Fibroblast of the aortic adventitia (primary cell): ENCODE measurements at places on chromosomes 16 and 17. TPM values are rescaled to one million over a fixed set of nuclear protein-coding genes. Genes with fewer than 3 reads are reported as not detected.

- no peak for DNase-seq
Observed at GRCh38 chr16:31664683-31665482, 137.2 kb downstream of the AHSP start.

The CIITA gene
- total RNA-seq: 0.74 and 1.3 TPM in 2 replicates

- no peak for DNase-seq
Observed at GRCh38 chr17:29051194-29051593, 8.3 kb downstream of the PIPOX start.

The TBC1D26 gene
- 0.65 TPM in 1 of 2 replicates, not detected in the other for total RNA-seq

DNA sequence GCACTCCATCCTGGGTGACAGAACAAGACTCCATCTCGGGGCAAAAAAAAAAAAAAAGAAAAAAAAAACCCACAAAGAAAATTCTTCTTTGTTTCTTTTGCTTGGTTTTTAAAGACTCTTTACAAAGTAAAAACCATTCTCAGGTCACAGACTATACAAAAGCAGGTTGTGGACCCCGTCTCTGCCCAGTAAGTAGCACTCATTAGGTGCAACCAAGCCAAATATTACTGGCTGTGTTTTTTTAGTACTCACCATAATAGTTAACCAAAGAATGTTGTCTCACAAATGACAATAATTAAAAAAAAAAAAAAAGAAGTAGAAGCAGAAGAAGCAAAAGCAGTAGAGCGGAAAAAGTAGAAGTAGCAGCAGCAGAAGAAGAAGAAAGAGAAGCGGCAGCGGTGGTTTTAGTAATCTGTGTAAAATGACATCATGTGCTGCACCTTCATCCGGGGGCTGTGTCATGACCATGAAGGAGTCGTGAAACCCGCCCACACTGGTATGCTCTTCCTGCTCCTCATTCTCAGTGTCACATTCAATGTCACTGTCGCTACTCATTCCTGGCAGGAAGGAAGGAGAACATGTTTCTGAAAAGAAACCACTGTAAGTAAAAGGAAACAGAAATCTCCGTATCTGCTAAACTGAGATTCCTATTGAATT, 105.4 kb downstream of the TRIM37 start:
- DNase-seq: peak; percentile 35

The UBE2I gene
- 39.8 and 70.3 TPM in 2 replicates for total RNA-seq

The NHERF2 gene
- 11.5 and 26.3 TPM in 2 replicates for total RNA-seq

The CES1 gene
- total RNA-seq: 0.09 TPM in 1 of 2 replicates, not detected in the other

GRCh38 chr16:2003827-2004641, 5.6 kb downstream of the ZNF598 start:
- peak; percentile 71 for DNase-seq

DNA sequence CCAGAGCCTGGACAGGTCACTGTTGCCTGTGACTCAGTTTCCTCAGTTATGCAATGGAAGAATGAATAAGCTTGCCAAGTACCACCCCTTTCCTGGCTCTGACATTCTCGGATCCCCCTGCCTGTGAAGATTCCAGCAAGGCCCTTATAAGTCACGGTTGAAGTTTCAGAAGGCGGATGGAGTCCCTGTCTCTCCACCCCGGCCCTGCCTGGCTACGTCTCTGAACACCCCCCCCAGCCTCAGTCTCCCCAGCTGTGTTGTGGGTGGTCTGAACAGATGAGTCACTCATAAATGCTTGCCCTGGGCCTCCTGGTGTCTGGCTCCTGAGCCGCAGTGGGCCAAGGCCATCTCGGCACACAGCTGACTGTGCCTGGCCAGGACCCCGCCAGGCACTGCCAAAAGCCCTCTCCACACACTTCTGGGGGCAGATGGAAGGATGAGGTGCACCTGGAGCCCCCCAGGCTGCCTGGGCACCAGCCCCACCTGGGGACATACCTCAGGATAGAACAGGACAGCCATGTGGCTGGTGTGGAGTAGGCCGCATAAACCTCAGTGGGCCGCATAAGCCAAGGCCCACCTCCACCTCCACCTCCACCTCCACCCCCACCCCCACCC, 15.4 kb downstream of the VASN start:
- peak; percentile 69 for DNase-seq

- no peak for DNase-seq
Observed at GRCh38 chr17:42795061-42795460, 3.4 kb downstream of the COA3 start.

GRCh38 chr16:13453325-13453724, 466.6 kb upstream of the ERCC4 start:
- DNase-seq: no peak

DNA sequence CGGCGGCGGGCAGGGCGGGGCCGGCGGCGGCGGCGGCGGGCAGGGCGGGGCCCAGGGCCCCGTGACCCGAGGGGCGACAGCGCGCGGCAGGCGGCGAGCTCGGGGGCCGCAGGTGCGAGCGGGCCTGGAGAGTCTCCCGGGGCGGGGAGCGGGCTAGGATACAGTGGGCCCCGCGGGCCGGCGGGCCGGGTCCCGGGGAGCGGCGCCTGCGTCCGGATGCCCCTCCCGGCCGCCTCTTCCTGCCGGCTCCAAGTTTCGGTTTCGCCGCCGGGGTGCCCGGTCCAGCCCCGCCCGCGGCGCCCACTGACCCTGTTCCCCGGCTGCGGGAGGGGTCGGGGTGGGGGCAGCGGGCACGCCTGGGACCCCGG, at the start of gene RNF213:
Gene RNF213 (plus strand): TSS at position 62 of the 368 bp plus-strand sequence. CDS start 2,830 bp downstream, outside the sequence.
- DNase-seq: no peak

DNA sequence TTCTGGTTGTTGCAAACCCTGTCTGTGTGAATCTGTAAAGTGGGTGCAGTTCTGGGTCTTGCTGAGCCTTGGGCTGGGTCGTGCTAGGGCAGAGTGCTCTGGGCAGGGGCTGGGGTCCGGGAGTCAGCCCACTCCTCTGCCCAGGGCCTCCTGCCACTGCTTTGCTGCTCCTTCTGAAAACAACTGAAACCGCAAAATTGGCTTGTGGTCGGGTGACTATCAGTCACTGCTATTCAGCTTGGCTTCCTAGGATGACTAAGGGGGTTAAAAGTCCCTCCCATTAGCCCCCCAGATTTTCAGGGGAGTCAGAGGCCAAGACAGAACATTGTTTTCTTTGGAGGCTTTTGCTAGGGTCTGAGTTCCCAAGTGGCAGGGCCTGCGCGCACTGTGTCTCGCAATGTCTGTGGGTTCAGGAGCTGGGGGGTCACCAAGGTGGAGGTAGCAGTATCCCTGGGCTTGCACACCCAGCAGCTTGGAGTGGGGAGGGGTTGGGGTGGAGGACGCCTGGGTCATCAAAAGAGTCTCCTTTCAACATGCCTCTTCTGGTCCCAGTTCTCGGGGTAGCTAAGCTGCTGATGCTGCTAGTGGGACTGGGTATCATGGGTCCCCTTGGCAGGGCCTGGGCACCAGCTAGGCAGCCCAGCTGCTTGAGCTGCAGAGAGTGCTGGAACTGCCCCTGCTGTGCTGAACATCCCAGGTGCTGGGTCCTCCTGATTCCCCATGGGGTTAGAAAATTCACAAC, 13.5 kb upstream of the TBX21 start:
- DNase-seq: peak; percentile 46

The EIF3CL gene
- total RNA-seq: 85.4 and 86.9 TPM in 2 replicates
